ENCODE measurements at places on chromosomes 13 and 19.

GRCh38 chr19:41264581-41265394, 616 bp downstream of the HNRNPUL1 start:
- DNase-seq = peak; percentile 48

DNA sequence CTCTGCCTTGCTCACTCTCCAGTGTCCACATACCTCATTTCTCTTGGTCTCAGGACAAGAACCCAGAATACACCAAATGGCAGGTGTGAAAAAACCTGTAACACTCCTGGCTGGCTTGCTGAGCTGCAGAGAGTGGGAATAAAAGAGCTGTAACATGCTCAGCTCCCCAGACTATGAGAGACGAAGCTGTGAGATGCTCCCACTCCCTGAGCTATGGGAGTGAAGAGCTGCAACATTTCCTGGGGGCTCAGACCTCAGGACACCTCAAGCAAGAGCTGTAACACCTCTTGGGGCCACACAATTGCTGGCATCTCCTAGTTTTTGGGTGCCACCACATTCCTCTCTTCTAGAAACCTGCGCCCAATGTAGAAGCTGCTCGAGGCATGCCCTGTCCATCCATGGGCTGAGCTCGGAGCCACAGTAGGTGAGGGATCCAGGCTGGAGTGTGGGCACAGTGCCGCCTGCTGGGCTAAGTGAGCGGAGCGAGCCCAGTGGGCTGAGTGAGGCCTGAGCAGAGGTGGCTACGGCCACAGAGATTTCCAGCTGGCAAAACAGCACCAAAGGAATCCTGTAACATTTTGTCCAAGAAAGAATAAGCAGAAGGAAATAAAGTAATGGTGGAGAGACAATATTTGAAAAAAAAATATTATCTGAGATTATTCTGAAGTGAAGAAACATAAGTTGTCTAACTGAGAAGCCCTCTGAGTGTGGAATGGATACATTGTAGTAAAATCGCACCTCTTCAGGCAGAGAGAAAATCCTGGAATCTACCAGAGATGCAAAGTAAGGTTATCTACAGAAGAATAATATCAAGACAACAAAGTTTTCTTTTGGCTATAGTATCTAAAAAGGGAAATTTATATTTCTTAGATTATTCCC, 186.2 kb upstream of the PCDH9 start:
- DNase-seq = no peak

DNA sequence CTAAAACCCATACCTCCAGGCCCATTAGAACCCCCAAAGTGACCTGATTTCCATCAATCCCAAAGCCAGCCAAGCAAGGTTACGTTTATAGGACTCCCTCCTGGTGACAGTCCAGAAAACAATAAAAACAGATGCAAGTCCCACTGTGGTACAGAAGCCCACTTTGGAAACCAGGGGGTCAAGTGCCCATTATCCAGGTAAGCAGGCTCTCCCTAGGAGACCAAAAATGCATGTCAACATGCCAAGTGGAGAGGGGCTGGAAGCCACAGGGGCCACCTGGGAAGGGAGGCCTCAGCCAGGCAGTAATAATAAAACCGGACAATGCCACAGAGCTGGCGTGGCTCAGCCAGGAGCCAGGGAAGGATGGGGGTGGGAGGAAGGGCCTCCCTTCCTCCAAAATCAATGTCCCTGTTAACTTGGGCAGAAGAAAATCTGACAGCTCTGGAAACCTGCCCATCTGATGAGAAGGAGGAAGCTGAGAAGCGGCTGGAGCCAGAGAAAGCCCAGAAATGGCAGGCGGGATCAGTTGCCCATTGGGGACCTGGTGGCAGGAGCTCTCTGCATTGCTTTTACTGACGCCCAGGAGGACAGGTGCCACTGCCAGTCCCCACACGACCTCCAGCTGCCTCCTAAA, 160.4 kb downstream of the ZIC5 start:
- DNase-seq = no peak

GRCh38 chr13:113602291-113602988, 17.9 kb downstream of the TFDP1 start:
- DNase-seq = no peak

DNA sequence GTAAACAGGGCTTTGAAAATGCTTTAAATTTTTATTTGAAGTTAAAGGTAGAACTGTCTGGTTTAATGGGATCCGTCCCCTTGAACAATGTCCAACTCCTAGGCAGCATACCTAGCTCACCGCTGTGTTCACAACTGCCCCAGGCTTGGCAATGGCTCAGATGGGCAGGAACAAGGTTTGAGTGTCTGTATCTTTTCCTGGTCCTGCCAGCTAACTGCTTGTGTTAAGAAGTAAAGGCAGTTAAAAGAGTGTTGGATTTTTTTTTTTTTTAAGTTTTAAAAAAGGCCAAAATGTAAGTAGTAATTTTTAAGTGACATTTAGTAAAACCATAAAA, 66.7 kb upstream of the FNDC3A start:
- no peak for DNase-seq

DNA sequence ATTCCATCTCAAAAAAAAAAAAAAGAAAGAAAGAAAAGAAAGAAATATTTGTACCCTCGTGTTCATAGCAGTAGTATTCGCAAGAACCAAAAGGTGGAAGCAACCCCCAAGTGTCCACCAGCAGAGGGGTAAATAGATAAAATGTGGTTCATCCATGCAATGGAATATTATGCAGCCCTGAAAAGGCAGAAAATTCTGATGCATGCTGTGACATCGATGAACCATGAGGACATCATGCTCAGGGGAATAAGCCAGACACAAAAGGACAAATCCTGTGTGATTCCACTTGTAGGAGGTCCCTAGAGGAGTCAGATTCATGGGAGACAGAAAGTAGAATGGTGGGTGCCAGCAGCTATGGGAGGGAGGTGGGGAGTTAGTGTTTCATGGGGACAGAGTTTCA, 6.4 kb upstream of the LRRC8E start:
- no peak for DNase-seq

DNA sequence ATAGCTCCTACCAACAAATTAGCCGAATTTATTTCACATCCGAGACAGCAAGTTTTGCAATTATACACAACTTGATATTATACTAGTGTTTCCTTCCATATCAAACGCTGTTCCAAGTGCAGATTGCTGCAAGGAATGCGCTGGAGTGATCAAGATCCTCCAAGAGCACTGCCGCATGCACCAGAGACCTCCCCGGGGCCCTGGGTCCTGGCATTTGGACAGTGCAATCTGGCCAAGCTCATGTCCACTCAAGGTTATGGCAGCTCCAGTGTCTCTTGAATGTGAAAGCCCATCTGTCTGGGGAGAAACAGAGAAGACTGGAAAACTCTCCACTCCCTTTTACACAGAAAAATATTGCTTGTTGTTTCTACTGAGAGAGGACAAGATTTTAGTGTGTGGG, 111.9 kb downstream of the HSPH1 start:
- no peak for DNase-seq

DNA sequence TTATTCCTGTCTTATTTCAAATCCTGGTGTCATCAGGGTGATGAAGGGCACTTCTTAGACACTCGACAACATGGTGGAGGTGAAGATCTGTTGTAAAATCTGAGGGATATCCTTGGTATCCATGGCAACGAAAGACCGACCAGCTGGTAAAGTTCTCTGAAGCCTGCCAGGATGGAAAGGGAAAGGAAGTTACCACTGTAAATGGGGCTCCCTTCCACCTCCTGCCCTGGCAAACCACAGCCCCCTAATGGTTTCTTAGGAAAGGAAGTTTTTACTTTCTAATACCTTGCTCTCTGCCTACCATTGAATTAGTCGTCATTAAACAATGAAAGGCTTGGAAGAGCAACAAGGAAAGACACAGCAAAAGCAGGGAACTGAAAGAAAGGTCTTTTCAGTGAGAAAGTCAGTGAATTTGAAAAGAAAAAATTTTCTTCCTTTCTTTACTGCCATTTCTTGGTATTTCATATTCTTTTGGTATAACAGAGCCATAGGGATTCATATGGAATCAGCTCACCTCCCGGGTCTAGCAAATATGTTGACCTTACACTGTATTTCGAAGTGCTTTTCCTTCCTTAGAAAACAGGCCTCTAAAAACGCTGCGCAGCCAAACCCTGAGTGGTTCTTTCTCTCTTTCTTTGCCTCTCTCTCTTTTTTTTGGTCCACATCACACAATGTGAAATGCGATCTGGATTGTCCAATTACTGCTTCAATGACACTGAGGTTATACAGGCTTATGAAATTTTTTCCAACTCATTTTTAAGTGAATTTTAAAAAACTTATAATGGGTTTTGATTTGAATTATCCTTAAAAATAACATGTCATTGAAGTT, 111.0 kb downstream of the RGCC start:
- DNase-seq = no peak

- DNase-seq = no peak
These were observed 75.5 kb downstream of the ALOX5AP start for GRCh38 chr13:30810801-30811200.

DNA sequence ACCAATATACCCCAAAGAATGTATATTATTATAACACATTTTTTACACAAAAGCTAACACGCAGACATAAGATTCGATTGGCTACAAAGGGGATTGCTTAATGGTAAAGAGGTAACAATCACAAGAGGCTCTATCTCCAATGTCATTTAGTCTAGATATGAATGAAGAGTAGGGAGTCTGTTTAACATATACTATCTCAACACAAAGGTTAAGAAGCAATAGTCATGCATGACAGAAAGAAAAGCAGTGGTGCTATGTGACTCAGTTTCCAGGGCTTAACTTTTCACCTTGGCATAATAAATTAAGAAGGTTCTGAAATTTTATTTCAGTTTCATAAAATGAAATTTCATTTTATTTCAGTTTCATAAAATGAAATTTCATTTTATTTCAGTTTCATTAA, 33.3 kb downstream of the UFM1 start:
- no peak for DNase-seq

DNA sequence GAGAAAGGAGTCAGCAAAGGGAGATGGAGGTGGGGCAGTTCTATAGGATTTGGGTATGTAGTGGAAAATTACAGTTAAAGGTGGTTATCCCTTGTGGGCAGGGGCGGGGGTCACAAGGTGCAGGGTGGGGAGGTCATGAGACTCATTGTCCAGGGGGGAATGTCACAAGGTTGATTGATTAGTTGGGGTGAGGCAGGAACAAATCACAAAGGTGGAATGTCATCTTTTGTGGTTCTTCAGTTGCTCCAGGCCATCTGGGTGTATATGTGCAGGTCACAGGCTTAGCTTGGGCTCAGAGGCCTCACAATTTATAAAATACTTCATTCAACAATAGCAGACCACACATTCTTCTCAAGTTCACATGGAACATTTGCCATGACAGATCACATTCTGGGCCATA, 109.6 kb downstream of the ATP11A start:
- no peak for DNase-seq

- DNase-seq = no peak
These were observed 34.3 kb downstream of the RCBTB1 start for GRCh38 chr13:49550942-49551644.

DNA sequence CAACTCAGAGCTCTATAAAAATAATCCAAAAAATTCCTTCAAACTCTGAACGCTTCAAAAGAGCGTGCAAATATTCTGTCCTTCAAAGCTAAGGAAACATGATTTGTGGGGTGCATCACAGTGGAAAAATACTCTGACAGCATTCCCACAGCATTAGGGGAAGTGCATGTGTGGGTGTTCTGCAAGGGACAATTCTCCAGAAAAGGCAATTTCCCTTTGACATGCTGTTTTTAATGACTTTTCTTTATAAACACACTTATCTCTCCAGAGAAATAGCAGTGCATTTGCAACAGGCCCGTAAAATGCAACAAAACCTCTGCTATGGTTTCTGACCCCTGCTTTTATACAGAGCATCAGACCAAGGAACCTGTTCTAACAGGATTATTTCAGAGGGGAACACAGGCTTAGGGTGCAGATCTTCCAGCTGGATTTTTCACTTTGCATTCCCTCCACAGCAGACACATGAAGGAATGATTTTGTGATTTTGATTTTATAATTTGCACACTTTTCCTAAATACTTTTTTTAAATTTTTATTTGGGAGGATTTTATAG, 42.6 kb downstream of the KL start:
- DNase-seq = no peak

- no peak for DNase-seq
These were observed 19.9 kb downstream of the NDFIP2 start for GRCh38 chr13:79500829-79501228.

GRCh38 chr19:926323-926588, 421 bp downstream of the ARID3A start:
- DNase-seq = no peak

GRCh38 chr13:106858903-106859532, 291.1 kb upstream of the ARGLU1 start:
- DNase-seq = no peak

- DNase-seq = no peak
These were observed 194.7 kb downstream of the ZNF536 start for GRCh38 chr19:30566681-30567420.

DNA sequence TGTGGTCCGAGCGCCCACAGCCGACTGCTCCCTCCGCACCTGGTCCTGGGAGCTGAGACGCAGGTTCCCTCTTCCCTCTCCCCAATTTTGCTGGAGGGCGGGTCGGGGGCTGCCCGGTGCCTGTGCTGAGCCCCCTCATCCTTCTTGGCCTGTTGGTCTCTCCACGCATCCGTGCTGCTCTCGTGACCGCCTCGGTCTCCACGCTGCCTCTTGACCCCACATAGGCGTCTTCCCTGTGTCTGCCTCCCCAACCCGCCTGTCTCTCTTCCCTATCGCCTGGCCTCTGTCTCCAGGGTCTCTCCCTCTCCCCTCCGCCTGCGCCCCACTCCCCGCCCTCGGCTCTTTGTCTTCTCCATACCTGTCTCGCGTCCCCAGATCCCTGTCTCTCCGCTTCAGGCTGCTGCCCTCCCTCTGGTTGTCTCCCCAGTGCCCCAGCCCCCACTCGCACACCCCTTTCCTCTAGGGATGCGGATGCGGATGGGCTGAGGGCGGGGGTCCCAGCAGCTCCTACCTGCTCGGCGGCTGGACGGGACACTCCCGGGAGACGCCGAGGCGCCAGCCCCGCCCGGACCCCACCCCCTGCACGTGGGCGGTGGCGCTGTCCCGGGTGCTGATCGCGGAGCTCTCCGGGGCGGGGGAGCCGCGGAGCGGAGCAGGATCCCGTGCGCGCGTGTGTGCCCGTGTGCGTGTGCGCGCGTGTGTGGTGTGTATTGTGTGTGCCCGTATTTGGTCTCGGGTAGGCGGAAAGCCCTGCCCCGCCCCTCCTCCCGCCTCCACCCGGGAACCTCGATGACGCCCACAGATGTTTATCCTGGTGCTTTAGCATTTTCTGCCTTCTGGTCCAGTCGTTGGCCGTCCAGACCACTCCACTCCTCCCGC, at the start of gene SYT5:
TSS of gene SYT5 (minus strand) at position 684 of the 879 bp plus-strand sequence. CDS start 1,248 bp downstream, outside the sequence.
- DNase-seq = peak; percentile 70

GRCh38 chr13:45674908-45675307, 27.2 kb upstream of the CBY2 start:
- no peak for DNase-seq

DNA sequence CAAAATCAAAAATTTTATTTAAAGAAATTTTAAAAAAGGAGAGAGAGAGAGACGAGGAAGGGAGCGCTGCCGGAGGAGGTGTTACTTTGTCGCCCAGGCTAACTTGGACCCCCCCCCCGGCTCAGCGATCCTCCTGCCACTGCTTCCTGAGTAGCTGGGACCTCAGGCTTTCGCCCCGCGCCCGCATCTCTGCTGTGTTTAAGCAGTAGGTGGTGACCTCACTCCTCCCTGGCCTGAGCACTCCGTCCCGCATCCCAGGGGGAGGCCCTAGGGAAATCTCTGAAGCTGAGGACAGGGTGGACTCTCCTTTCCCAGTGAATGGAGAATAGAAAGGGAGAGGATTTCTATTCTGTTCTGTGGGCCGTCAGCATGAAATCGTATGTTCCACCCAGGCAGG, 485 bp upstream of the ZNF845 start:
- DNase-seq = no peak

Measured in CD4-positive, alpha-beta T cell treated with Interferon alpha-2 for 1 hour (primary cell).